Activated T-helper 2 cell treated with anti-CD3 and anti-CD28 coated beads, Interferon-gamma antibody, Interleukin-2, Interleukin-4, amounts not matched to agents 10 μg/mL and 5 μg/mL and 100 μg/mL, durations not matched to agents 14 hours and 24 hours and 36 hours (primary cell): ENCODE measurements at places on chromosomes 3 and 15. TPM values are rescaled to one million over a fixed set of nuclear protein-coding genes. Genes with fewer than 3 reads are reported as not detected.

DNA sequence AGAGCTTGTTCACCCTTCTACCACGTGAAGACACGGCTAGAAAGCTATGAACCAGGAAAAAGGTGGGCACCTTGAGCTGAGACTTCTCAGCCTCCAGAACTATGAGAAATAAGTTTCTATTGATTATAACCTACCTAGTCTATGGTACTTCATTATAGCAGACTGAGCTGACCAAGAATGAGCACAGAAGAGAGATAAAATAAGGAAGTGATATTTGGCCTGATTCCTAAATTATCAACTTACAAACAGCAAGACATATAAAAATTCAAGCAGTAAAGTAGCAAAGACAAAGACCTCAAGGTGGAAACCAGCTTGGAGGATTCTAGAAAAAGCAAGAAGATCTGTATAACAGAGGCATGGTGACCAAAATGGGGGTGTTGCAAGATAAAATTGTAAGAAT, 63.9 kb upstream of the OSTN start:
- no peak for DNase-seq

The DGKG gene
- total RNA-seq: 0.05 TPM in 2 replicates

DNA sequence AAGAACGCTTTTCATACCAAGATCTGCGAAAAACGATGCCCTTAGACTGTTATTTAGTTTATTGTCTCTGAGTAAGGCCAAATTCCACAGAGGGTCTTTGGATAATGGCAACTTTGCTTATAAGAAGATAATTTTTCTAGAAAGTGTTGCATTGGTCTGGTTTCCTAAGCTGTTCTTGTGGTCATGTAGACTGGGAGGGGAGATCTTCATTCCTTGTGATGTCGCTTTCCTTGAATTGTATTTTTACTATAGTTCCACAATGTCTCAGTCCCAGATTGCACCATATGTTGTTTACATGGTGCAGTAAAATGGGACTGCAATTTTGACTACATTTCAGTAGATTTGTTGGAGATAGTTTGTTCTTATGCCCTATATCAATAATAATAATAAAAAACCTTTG, 28.8 kb upstream of the ST3GAL6 start:
- DNase-seq: no peak

DNA sequence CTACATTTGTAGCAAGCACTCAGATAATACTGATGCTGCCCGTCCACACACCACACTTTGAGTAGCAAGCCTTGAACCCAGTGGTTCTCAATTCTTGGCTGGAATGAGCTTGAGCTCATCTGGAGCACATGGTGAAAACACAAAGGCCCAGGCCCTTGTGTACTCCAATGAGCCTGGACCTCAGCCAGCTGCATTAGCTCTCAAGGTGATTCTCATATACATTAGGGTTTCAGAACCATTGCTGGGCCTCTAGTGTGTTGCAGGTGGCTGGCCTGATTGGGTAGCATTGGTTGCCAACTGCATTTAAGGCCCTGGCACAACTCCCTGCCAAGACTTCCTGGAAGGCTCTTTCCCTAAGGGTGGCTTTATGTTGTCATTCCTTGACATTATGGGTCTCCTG, 23.4 kb upstream of the ZFAND6 start:
- no peak for DNase-seq

DNA sequence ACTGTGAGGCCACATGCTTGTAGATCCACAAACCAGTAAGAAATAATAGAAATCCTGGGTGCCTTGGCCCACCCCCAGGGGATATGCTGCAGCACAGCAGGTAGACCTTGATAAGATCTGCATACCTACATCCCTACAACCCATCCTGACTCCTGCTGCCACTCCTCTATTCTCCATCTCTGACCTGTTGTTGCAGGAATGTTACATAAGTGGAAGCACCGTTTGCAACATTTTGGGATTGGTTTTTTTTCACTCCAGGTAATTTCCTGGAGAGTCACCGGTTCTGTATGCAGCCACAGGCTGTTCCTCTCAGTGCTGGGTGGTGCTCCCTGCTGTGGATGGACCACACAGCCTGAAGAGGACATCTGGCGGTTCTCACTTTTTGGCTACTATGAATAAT, 16.1 kb upstream of the CSPG5 start:
- DNase-seq: no peak
